Right atrium auricular region (tissue), 2 donors: ENCODE measurements at places on chromosomes 1 and 21. TPM values are rescaled to one million over a fixed set of nuclear protein-coding genes. Genes with fewer than 3 reads are reported as not detected.

Gene KCNA2
- 0.28 TPM for total RNA-seq

GRCh38 chr21:29521872-29522271 lies 223.2 kb downstream of the BACH1 start:
- no peak for DNase-seq

- DNase-seq, result no peak
These were observed 26.3 kb downstream of the MTARC1 start for GRCh38 chr1:220813013-220813412.

- no peak for DNase-seq
These were observed 51.7 kb downstream of the TLCD4 start for GRCh38 chr1:95168761-95169351.

GRCh38 chr1:1777950-1778662 lies at the start of gene NADK:
Gene NADK, minus strand, starts transcription at chr1:1778470. Its CDS starts 13,064 bp downstream, at chr1:1765406.
- DNase-seq, result no peak

DNA sequence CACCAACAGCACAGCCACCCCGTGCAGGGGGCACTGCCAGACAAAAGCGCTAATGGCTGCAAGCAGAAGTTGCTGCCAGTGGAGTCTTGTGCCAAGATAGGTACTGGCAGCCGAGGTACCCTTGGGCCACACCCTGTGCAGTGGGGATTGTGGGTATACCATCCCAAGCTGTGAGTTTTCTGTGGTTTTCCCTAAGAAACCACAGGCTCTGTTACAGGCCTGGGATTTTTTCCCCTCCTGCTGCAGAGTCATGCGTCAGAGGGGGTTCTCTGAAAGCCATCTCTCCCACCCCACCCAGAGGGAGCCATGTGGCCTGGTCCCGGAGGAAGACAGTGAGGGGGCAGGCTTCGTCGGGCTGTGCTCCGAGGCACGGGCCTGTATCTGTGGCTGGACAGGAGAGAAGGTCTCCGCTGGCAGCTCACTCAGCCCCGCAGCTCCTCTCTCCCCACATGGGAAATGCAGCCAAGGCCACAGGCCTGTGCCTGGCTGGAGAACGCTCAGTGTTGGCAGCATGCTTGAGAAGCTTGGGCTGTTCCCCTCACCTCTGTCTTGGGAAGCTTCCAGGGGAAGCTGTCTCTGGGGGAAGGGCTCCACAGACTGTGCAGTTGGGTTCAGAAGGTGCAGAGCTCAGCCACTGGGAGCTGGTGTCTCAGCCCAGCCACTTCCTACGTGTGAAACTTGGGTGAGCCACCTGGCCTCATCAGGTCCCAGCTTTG lies 42.5 kb downstream of the NEK2 start:
- no peak for DNase-seq

Gene NPPB
- 1,081 TPM for total RNA-seq

GRCh38 chr1:160207771-160208556 lies 2.8 kb downstream of the PEA15 start:
- peak; percentile 58 for DNase-seq

DNA sequence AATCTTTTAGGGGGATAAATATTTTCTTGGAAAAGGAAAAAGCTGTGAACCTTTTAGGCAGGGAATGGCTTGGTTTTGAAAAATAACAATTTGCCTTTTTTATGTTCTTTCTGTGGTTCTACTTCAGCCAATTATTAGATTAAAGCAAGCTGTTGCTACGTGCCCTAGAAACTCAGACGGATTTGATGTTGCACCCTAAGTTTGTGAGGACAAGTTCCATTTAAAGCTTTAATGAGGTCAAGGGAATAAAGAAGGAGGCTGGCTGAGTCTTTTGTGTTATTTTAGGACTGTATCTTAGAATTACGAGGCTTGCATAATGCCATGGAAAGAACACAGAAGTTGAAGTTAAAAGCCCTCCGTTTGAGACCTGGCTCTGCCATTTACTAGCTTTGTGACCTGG lies 216.9 kb downstream of the NUF2 start:
- no peak for DNase-seq

Gene HHIPL2
- 0.16 TPM for total RNA-seq

DNA sequence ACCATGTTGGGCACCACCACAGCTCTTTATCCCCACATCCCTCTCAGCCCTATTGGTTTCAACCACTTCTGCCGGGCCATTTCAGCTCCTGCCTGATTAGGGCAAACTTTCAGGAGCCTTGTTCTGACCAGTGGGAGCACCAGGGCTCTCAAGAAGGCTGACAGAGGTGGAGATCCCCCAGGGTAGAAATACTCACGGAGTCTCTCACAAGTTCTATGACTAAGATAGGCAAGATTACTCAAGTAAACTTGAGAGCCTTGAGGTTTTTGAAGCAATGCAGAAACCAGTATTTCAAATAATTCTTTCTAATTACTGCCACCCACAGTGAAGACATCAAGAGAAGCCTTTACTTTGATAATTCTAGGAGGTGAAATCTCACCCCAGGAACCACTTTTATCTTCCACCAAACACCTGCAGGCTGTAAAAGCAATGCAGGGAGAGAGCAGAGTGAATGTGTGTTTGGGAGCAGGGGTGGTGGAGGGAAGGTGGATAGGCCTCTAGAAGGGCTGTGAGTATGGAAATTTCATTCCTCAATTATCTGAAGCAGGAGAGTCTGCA lies 6.6 kb upstream of the PTCH2 start:
- no peak for DNase-seq

Gene LYPD8
- not detected for total RNA-seq

GRCh38 chr1:167291539-167292185 lies 71.0 kb downstream of the POU2F1 start:
- no peak for DNase-seq

Gene ENSA
- total RNA-seq, result 139 TPM

- DNase-seq, result peak; percentile 21
These were observed 516.9 kb downstream of the PTPRU start for GRCh38 chr1:29753244-29753643.

Gene MYOG
- total RNA-seq, result not detected

DNA sequence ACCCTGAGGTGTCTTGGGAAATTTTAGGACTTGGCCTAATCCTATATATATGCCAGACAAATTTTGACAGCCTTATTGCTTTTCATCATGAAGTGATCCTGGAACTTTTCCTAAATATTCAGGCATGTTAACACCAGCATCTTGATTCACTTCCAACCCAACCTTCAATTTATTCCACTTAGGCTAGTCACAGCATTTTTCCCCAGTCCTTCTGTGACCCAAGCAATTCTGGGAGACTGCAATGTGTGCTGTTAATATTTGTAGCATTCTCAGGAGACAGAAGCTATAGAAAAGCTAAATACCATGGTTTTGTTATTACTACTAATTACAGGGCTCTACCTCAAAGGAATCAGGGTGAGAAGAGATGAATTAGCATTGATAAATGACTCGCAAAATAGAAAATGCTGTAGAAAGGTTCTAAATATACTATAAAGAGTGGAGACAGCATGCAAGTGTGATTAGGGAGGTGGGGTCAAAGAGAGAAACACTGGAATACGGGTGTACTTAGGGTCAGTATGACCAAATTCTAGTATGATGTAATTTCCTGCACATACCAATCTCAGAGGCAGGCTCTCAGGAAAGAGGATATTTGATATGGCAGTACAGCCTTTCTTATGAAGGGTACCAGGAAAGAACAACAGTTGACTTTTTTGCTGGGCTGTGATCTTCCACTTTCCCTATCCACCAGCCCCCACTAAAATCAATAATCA lies 29.1 kb downstream of the PRRX1 start:
- DNase-seq, result no peak

DNA sequence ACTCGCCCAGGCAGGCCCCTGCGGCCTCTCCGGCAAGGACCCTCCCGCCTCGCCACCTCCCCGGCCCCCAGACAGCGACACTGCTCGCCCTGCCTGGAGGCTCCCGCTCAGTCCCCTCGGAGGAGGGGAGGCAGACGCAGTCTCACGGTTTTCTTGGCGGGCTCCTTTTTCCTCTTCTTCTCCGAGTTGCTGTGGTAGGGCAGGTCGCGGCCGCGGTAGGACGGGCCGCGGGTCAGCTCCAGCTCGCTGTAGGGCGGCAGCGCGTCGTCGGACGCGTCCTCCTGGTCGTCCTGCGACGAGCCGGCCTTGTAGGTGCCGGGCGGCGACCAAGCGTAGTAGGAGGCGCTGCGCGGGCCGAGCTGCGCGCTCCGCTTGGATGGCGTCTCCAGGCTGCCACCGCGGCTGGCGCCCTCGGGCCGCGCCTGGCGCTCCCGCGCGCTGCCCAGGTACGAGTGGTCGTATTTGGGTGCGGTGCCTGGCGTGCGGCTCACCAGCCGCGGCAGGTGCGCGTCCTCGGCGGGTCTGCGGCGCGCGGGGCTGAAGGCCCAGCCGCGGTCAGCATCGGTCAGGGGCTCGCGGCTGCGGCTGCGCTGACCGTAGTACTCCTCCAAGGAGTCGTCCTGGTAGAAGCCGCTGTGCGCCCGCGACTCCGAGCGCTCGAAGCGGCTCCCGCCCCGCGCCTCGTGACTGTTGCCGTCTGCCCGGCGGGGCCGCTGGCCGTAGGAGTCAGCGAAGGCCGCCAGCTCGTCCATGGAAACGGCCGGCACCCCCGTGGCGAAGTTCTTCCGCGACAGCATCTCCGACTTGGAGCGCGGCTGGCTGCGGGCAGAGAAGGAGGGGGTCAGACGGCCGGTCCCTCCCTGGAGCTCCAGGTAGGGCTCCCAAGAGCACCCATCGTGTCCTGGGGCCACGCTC lies 44.8 kb upstream of the TADA1 start:
- no peak for DNase-seq

DNA sequence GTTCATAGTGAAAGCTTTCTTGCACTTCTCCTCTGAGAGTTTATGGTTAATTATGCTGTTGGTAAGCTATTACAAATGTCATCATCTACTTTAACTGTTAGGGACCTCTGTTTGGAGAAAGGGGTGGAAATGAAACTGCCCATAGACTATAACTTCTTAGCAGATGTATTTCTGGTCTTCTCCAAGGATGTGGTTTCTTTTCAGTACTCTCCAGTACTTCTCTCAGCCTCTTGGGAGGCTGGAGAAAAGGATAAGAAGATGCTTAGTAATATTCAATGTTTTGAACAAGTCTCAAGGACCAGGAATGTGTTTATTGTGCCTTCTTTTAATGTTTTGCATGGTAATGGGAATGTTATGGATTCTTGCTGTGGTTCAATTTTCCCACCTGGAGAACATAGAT lies 60.4 kb downstream of the LAMC2 start:
- no peak for DNase-seq

DNA sequence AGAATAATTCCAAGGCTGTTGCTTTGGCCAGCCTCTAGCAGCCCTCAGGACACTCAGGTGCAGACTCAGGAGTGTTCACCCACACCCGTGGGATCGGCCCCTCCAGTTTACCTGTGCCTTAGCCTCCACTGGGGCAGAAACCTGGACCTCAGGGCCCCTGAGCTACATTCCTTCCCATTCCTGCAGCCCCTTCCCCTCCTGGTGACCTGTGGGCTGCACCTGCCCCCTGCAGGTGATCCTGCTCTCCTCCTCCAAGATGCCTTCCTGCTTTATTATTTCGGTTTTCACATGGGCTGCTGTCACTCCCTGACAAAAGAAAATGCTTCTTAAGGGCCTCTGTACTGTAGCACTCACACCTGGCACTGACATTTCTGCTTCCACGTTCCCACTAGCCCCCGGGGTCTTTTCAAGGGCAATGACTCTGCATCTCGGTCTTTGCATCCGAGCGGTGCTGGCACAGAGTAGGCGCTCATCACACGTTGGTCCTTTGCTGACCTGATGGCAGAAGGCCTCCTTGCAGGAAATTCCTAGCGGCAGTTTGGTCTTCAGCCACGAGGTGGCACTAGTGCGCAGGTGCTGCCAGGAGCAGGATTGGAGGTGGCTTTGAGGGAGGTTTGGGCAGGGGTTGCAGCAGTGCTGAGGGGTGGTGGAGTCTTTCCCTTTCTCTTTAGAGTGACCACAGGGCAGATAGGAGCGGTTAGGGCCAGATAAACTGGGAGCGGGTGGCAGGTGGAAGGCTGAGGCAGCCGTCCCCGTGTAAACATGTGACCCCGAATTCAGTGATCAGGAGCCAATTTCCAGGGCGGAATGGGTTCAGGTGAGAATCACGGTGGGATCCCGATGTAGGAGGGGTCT lies 25.3 kb upstream of the ETV3 start:
- peak; percentile 74 for DNase-seq

DNA sequence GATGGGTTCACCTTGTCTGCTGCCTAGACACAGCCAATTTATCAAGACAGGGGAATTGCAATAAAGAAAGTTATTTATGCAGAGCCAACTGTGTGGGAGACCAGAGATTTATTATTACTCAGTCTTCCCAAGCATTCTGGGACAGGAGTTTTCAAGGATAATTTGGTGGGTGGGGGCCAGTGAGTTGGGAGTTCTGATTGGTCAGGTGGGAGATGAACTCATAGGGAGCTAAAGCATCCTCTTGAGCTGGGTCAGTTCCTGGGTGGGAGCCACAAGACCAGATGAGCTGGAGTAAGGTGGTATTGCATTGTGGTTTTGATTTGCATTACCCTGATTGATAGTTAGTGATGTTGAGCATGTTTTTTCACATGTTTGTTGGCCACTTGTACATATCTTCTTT lies 86.1 kb downstream of the PRKAB2 start:
- DNase-seq, result no peak

- no peak for DNase-seq
These were observed 30.1 kb downstream of the CDKN2C start for GRCh38 chr1:51000160-51000559.

DNA sequence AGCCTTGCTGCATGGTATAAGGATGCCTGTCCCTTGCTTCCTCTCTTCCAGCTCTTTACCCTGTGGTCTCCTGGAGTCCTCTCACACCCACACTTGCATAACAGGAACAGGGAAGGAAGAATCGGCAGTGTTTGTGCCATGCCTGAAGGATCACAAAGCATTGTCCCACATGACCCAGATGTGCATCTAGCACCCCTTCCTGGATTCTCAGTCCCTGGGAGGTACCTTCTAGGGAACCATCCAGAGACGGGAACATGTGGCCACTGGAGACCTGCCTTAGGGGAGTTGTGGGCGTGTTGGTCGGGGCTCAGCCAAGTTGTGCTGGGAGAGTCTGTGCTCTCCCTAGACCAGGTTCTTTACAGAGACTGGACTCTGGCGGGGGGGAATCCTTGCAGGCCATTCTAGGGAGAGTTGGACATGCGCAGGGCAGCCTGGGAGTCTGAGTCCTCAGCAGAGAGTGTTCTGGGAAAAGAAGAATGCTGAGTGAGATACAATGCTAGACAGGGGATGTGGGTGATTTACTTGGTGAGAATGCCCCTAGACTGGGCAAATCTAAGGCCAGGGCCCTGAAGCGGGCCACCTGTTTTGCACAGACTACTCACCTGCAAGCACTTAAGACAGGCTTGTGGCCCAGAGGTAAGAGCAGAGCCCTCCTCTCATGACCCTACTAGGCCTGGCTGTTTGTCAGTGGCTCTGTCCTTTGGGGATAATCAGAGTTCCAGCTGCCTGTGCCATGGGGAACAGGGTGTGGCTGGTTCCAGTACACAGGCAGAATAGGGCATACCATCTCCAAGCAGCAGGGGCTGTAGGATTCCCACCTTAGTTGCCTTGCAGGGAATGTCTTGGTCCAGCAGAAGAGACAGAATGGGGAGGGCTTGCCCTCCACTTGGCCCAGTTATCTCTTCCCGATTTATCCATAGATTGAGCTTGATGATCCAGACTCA lies 89.8 kb downstream of the MAN1C1 start:
- DNase-seq, result no peak

- no peak for DNase-seq
These were observed 37.1 kb upstream of the IL12RB2 start for GRCh38 chr1:67270541-67270940.
